ENCODE measurements at places on chromosomes 1 and 21.

DNA sequence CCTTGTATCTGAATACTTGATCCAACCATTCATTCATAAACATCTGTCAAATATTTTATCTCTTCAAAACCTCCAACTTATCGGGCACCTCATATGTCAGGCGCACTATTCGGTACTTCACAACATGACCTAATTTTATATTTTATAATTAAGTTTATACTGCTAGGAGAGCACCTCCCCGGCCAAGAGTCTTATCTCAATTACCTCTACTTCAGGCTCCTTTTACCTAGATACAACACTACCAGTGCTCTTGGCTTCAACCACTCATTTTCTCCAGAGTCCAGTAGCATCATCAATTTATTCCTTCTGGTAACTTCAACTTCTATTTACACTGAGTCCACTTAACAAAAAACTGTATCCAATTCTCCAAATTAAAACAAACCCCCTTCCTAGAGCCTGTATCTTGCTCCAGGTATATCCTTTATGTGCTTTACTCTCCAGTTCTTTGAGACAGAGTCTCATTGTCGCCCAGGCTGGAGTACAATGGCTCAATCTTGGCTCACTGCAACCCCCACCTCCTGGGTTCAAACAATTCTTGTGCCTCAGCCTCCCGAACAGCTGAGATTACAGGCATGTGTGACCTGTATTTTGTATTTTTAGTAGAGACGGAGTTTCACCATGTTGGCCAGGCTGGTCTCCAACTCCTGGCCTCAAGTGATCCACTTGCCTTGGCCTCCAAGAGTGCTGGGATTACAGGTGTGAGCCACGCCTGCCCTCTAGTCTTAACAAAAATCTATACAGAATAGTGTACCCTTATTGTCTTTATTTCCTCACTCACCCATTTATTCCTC, 18.8 kb downstream of the GPBP1L1 start:
- DNase-seq, result no peak

DNA sequence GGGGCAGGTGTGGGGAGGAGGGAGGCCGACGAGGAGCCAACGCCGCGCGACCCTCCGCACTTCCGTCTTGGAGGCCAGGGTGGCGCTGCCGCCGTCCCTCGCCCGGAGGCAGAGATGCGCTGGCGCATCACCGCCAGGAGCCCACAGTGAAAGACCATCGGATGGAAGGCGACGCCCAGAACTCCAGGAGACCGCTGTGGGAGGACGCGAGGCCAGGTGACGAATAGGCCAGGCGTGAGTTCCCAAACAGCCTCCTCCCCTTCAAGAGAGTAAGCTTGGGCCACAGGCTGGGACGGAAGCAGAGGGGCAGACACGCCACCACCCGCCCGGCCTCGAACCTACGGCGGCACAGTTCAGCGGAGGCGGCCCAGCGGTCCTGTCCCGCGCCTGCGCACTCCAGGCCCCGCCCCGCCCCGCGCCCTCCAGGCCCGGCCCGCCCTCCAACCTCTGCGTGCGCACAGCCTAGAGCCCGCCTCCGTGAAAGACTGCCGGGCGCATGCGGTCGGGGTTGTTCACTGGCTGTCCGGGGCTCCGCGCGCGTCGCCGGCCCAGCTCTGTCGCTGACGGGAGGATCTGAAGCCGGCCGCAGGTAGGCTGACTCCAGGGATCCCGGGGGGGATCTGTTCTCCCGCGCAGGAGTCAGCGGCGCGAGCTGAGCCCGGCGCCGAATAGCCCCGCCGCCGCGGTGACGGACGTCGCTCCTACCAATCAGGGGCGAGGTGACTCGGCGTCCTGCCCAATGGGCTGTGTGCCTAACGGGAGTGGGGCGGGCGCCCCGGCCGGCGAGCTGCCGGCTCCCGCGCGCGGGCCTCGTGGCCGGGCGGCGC, at the start of gene CTPS1:
Gene CTPS1 (plus strand): TSS at position 456 of the 827 bp plus-strand sequence. CDS start 3,595 bp downstream, outside the sequence.
- DNase-seq, result peak; percentile 94

DNA sequence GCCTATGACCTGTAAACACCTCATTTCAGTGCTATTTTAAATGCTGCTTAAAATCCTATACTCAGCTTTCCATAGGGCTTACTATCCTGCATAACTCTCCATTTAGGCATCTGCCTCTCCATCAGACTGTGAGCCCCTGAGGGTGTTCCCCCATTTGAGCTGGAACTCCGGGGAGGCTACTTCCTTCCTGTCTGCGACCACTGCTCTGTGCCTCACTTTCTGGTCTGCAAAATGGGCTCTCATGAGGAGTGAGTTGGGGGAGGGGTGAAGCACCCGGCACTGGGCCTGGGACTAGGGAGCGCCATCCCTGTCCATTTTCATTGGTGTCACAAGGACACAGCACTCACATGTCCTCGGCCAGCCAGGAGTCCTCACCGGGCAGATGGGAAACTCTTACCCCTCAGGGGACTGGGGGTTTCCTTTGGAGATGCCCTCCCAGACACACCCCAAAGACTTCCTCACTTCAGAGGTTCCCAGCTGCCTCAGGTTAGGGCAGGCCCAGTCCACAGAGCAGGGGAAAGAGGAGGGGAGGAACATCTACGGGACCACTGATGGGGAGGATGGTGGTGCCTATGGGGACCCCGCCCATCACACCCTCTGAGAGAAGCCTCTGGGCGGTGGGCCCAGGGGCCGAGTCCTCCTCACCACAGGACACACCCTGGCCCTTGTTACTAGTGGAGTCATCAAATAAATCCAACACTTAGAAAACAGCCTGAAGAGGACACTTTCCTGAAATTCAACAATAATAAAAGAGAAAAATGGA, 134.9 kb downstream of the MATN1 start:
- no peak for DNase-seq

- DNase-seq, result no peak
Observed at GRCh38 chr1:112505878-112506277, 2.9 kb upstream of the WNT2B start.

- peak; percentile 22 for DNase-seq
Observed at GRCh38 chr1:150613061-150613920, 16.1 kb downstream of the ENSA start.

GRCh38 chr1:86227026-86227425, 70.5 kb upstream of the COL24A1 start:
- no peak for DNase-seq

DNA sequence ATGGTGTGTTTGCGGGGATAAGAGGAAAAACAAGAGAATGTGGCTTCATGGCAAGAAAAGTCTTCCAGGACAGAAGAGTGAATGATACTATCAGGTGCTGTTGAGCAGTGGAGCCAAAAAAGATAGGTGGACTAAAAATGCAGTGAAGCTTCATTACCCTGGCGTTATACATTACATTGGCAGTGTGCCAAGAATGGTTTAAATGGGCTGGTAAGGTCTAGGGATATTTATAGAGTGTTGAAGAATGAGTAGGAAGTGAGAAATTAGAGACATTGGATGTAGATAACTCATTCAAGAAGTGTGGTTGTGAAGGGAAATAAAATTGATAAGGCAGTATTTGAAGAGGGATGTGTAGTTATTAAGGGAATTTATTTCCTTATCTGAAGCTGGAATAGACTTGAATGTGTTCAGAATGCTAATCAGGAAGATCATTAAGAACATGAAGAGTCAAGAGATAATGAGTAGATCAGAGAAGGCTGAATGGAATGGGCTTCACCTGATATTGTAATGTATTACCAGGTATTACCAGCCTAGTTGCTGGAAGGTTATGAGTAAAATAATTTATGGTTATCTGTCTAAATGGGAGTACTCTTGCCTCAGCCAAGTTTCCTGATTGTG, 72.7 kb downstream of the MAST2 start:
- DNase-seq, result peak; percentile 10
